ENCODE measurements at places on chromosomes 1 and 21.

GRCh38 chr1:205630241-205630640, 1.6 kb downstream of the ELK4 start:
- no peak for DNase-seq

DNA sequence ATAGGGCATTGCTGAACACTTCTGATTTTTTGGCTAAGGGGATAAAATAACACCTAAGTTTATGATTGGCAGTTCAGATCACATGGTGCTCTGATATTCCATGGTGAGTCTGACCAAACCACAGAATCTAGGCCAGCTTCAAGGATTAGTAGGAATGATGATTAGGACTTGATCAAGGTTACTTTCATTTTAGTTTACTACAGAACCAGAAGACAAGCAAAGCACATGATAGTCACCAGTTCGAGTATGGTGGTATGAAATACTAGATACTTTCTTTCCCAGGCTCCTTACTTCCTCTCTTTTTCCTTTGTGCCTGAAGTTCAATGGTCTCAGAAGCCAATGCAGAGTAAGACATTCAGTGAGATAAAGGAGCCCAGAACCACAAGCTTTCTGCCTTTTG, 26.6 kb downstream of the S100A10 start:
- DNase-seq = no peak

DNA sequence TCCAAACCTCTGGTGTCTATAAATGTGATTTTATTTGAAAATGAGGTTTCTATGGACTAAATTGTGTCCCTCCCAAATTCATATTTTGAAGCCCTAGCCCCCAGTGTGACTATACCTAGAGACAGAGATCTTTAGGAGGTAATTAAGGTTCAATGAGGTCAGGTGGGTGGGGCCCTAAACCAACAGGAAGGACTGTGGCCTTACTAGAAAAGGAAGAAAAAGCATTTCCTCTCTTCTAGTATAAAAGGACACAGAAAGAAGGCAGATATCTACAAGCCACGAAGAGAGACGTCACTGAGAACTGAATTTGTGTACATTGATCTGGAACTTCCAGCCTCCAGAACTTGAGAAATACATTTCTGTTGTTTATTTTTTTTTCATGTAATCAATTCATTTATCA, 123.1 kb upstream of the RUNX1 start:
- DNase-seq = no peak

GRCh38 chr1:58062635-58063034, 483.9 kb downstream of the OMA1 start:
- DNase-seq = no peak

- no peak for DNase-seq
These were observed 39.9 kb upstream of the SLC19A1 start for GRCh38 chr21:45582128-45582527.

DNA sequence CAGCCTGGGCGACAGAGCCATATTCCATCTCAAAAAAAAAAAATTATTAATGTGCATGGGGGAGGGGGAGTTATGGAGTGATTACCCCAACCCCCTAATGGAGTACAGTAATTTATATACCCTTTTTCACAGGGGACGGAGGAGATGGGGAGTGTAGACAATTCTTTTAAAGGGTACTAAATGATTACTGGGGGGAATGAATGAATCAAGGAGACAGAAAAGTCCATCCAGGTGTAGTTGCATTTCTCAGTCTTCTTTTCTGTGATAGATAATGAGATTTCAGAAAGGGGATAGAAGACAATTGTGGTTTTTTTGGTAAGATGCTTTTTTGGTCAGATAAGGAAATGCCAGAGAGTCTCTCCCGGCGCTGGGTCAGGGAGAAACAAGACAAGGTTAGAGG, 13.0 kb downstream of the OSBPL9 start:
- DNase-seq = no peak

Measured in CD4-positive, alpha-beta T cell treated with Interleukin-1 beta for 1 hour (primary cell).